Sigmoid colon (tissue), 7 donors: ENCODE measurements at places on chromosomes 5 and 9. TPM values are rescaled to one million over a fixed set of nuclear protein-coding genes. Genes with fewer than 3 reads are reported as not detected.

DNA sequence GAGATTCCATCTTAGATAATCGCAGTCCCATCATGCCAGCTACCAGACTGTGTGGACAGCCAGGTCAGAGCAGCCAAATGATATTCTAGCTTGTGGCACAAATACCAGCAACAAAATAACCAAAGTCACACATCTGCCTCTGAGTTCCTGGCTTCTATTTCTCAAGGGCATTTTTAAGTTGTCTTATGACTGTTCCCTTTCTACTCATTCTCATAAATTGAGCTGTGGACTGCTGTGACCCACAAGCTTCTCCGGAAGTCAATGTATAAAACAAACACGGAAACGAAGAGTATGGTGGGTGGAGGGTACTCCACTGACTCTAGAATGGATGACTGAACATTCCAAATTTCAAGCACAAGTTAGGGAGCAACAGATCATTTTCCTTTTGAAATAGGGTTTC, 43.9 kb downstream of the PDCD1LG2 start:
- no peak for DNase-seq

DNA sequence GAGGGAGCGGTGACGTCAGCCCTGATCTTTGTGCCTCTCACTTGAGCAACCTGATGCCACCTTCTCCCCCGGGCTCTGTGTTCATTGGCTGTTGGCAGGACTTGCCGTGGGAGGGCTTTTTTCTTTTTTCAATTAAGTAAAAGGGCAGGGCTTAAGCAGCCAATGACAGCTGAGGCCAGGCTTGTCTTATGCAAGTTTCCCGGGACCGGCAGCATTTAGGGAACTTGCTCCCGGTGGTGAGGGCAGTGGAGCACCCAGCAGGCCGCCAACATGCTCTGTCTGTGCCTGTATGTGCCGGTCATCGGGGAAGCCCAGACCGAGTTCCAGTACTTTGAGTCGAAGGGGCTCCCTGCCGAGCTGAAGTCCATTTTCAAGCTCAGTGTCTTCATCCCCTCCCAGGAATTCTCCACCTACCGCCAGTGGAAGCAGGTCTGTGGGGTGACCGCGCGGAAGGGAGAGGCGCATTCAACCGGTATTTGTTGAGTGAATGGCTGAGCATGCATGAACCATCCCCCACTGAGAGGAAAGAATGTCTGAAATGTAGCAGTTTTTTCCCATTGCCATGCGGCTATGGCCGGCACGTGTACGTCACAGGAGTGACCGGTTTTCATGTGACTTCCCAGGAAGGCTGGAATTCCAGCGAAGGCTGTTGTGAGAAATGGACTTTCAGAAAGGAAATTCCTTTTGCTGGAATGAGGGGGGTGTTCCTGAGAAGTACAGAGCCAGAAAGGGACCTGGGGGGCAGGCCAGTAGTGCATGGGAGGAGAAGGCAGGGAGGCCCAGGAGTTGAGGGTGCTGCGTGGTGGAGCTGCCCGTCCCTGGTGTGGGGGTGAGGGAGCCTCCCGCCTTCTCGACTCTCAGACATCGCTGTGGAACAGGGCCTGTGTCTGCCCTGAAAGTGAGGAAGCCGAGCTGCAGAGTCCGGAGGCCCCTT, 29.0 kb downstream of the PTGES2 start:
- DNase-seq, result peak; percentile 99

- DNase-seq, result no peak
Measured at GRCh38 chr5:90173299-90174030, 236.1 kb downstream of the CETN3 start.

DNA sequence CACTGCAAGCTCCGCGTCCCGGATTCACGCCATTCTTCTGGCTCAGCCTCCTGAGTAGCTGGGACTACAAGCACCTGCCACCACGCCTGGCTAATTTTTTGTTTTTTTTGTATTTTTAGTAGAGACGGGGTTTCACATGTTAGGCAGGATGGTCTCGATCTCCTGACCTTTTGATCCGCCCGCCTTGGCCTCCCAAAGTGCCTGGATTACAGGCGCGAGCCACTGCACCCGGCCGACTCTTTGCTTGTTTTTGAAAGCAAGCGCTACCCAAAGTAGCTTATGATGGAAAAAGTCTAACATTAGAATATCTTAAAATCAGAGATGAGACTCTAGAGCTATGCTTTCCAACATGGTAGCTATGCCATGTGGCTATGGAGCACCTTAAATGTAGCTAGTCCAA, 585.5 kb upstream of the ITGA1 start:
- no peak for DNase-seq

DNA sequence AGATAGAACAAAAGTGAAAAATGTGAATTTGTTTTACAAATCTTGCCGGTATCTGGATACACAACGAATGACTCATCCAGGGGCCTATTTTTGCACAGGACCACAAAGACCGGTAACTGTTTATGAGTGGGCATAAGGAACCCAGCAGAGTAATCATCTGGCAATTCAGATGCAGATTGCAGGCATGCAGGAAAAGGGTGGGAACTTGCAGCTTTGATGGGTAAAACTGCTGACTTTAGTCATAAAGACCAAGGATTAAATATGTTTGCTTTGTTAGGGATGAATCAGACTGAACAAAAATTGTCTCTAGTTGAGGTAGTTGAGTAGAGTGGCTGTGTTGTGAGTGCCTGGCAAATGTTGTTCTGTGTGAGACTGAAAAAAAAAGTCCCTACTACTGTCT, 309.6 kb upstream of the CCNH start:
- no peak for DNase-seq

GRCh38 chr5:69138766-69139165, 28.2 kb upstream of the CCNB1 start:
- no peak for DNase-seq

GRCh38 chr5:34891981-34892380, 23.3 kb downstream of the RAD1 start:
- DNase-seq, result no peak

DNA sequence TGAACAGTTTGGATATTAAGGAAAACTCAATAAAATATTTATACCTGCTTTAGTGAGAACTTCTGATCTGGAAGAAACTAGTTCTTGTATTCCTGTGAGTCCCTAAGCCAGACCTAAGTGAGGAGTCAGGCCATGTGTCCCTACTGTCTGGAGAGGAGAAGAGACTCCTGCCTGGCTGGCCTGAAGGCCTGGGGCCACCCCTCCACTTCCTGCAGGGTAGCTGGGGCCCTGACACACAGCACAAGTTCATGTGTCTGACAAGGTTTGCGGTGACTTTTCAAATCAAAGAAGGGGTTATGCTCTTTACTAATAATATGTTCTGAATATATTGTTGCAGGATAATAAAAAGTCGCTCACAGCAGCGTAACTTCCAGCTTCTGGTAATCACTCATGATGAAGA, 16.1 kb upstream of the IL13 start:
- DNase-seq, result no peak

DNA sequence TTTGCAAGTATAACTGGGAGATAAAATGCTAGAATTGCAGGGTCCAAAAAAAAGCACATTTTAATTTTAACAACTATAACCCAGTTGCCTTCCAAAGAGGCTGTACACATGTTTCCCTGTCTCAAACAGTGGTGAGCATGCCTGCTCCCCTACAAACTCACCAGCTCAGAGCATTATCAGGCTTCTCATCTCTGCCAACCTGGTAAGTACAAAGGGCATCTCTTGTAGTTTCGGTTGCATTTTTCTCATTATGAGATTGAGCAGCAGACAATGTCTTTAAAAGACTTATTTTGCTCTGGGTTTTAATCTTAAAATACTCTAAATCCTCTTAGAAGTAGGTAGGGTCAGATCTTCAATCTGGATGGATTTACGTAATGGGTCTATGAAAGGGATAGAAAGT, 107.1 kb upstream of the MSX2 start:
- DNase-seq, result no peak

DNA sequence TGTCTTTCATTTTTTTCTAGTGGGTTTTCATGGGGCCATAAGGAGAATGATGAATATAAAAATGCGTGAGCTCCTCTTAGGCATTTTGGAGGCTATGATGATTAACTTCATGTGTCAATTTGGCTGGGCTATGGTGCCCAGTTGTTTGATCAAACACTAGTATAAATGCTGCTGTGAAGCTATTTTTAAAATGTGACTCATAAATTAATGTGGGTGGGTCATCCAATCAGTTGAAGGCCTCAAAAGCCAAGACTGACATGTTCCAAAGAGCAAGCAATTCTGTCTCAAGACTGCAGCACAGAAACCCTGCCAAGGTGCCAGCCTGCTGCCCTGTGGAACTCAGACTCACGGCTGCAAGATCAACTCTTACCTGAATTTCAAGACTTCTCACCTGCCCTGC, 24.4 kb upstream of the ICE1 start:
- no peak for DNase-seq

- DNase-seq, result no peak
Measured at GRCh38 chr9:134413112-134413715, 87.0 kb downstream of the RXRA start.

Gene FANCC
- 5.1 TPM for polyA plus RNA-seq

Gene LRRTM2
- not detected for polyA plus RNA-seq

Gene PTPDC1
- polyA plus RNA-seq, result 2.5 TPM

Gene PCDHGC5
- 0.26 TPM for polyA plus RNA-seq

Gene SPINK7
- 0.42 TPM for polyA plus RNA-seq
